ENCODE measurements at places on chromosomes 6 and 20.

DNA sequence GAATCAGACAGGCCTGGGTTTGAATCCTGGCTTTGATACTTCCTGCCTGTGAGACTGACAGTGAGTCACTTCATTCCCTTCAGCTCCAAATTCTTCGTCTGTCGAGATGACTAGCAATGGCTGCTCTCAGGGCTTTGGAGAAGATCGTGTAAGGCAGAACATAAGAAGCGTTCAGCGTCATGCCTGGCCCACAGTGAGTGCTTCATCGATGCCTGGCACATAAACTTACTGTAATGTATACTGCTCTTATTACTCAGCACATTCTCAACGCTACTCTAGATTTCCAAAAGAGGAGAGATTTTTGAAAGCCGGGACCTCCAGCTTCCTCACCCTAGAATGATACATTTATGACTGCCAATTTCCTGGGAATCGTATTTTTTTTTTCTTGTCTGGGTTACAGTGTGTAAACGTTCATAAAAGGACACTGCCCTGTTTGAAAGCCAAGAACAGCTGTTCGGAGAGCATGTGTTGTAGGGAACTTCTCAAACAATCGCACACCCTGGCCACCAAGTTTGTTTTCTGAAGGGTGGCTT lies 16.2 kb upstream of the BCAS1 start:
- no peak for DNase-seq

- no peak for DNase-seq
Observed at GRCh38 chr20:4047614-4048013, 32.3 kb upstream of the RNF24 start.

- no peak for DNase-seq
Observed at GRCh38 chr20:54848984-54849538, 373.7 kb downstream of the DOK5 start.

DNA sequence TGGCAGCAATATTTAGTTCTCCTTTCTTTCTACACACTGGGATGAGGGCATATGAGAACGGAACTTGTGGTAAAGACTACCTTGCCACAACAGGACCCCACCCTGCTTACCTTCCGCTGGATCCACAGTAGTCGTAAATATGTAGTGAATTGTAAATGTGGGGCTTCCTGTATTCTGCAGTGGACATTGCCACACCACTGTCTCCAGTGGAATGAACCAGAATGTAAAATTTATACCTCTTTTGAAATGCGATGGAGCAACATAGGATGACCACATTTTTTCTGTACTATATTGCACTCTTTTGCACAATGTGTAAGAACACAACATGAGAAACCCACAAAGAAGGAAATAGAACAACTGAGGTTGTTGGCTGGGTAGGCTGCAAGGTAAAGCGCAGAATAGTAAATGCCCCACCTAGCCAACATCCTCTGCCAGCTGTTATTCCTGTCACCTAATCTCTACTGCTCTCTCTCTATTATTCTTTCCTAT lies 16.1 kb upstream of the RIPOR2 start:
- no peak for DNase-seq

- no peak for DNase-seq
Observed at GRCh38 chr20:11305406-11305805, 612.3 kb upstream of the BTBD3 start.

DNA sequence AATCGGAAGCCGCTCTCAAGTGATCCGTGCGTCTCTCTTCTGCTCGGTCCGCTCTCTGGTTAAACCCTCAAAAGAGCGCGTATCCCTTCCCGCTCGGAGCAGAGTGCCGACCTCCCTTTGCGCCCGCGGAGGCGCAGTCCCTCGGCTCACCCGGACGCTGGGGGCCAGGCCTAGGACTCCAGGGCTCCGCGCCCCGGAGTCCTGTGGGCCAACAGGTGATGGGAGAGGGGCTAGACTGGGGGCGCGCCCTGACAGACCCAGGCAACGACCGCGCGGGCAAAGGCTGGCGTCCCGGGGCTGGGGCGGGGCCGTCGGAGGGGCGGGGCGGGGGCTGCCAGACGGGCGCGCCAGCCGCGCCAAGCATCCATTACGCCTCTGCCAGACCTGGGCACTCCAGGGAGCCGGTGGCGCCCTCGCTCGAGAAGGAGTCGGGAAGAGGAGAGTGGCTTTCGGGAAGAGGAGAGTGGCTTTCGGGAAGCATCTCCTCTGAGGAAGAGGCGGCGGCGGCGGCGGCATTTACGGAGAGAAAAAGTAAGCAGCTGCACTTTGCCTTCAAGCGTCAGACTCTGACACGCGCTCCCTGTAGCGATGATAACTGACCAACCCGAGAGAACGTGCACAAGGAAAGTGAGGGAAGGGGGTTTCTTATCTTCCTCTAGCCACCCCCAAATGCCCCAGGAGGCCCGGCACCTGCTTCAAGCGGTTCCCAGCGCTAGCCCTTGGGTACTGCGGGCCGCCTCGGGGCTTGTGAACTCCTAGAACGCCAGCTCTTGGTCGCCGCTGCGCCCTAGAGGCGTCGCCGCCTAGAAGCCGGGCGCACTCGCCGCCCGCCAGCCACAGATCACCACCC lies 2.6 kb downstream of the EPHA7 start:
- no peak for DNase-seq

- no peak for DNase-seq
Observed at GRCh38 chr20:10185741-10186558, 32.7 kb upstream of the SNAP25 start.

GRCh38 chr6:2166717-2167116 lies 78.7 kb downstream of the GMDS start:
- no peak for DNase-seq

- DNase-seq = no peak
Observed at GRCh38 chr20:2919518-2920245, 46.4 kb downstream of the PTPRA start.

DNA sequence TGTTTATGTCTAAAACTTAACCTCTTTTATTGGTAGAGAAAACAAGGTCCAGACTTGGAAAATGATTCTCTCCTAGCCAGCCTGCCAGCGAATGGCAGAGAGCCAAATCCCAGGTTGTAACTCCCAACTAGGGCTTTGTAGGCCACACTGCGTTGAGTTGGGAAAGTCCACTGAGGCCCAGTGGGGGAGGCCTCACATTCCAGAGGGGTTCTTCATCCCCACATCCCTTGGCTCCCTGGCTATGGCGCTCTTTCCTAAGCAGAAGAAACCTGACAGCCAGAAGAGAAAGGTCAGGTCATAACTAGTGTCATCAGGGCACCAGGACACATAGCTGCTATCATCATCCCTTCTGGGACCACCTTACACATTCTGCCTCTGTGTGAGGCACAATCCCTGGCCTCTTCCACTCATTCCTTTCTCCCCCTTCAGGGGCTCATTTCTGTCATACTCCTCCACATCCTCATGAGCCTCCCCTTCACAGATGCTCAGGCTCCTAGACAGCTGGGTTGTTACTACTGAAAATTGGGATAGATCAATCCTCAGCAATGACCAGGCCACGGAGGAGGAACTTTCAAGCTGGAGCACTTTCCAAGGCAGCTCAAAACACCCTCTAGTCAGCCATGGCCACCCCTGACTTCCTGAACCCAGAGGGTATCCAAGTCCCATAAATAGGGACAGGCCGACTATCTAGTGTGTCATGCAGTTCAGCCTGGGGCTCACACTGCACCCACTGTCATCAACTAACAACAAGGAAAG lies 48.6 kb downstream of the TCP11 start:
- no peak for DNase-seq

DNA sequence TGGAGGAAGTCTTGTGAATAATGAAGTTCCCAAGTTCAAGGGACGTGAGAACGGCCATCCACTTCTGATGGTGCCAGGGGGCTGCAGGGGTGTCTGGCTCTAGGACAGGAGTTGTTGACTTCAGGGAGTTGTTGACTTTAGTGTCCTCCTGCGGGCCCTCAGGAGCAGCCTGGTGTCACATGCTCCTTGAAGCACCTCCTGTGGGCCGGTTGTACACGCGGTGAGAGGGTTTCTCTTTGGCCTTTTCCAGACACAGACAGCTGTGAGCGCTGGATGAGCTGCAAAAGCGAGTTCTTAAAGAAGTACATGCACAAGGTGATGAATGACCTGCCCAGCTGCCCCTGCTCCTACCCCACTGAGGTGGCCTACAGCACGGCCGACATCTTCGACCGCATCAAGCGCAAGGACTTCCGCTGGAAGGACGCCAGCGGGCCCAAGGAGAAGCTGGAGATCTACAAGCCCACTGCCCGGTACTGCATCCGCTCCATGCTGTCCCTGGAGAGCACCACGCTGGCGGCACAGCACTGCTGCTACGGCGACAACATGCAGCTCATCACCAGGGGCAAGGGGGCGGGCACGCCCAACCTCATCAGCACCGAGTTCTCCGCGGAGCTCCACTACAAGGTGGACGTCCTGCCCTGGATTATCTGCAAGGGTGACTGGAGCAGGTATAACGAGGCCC lies 77.8 kb downstream of the ISM1 start:
- DNase-seq = no peak

GRCh38 chr6:168126566-168127383 lies 47.8 kb upstream of the FRMD1 start:
- no peak for DNase-seq

- DNase-seq = no peak
Observed at GRCh38 chr6:1631251-1631650, 21.5 kb downstream of the FOXC1 start.

DNA sequence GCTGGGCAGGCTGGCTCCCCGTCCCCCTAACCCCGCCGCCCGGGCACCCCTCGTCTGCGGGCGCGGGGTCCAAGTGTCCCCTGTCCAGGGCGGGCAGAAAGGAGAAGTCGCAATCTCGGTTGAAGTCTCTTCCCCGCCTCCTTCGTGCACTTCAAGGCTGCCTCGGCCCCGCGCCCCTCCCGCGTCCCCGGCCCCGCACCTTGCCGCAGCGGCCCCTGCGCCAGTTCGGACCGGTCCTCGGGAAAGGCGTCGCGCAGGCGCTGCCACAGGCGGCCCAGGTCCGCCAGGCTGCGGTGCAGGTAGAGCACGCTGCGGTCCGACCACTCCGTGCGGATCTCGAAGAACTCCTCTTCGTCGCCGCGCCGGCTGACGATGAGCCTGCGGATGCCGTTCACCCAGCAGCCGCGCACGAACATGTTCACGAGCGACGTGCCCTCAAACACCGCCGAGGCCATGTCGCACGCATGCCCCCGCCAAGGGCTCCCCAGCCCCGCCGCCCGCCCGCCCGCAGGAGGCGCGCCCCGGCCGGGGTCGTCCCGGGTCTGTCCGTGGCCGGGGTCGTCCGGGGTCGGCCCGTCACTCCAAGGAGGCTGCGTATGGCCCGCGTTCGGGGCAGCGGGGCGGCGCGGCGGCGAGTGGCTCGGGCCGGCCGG lies at the start of gene PXDC1:
Gene PXDC1, minus strand, starts transcription at position 637 of the 653 bp plus-strand sequence. Its CDS starts 182 bp downstream, at position 455.
- DNase-seq = no peak

DNA sequence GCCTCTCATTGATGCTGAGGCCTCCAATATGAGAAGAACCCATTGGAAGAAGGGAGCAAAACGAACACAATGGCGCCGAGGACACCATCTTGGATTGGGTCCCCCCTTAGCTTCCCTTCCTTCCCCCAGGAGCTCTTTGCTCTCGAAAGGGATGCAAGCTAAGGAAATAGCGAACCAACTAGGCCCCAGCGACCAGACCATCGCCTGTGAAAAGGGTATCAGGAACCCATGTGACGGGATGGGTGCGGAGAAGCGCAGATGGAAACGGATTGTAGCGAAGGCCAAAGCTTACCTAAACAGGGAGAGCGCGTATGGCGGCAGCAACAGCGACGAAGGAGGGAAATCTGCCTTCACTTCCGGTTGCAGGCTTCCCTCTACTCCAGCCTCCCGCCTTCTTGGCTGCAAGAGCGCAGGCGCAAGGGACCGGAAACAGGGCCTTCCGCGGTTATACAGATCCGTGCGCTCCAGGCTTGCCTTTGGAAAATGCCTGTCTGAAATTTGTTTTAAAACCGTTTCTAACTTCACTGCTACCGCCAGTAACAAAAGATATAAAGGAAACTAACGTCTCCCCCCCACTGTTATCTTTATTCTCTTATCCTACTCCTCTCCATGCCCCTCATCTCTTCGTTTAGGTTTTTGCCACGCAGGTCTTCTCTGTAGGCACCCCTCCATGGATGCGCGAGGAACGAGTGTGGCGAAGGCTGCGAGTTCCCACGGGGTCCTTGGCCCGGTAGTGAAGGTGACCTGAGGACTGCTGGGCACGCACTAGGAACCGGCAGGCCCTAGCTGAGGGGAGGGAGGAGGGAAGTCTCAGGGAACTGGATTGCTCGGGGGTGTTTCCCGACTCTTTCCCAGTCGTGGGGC lies at the start of gene DDX39B:
Gene DDX39B, minus strand, starts transcription at position 346 of the 864 bp plus-strand sequence. CDS start 1,471 bp downstream, outside the sequence.
- peak; percentile 85 for DNase-seq

DNA sequence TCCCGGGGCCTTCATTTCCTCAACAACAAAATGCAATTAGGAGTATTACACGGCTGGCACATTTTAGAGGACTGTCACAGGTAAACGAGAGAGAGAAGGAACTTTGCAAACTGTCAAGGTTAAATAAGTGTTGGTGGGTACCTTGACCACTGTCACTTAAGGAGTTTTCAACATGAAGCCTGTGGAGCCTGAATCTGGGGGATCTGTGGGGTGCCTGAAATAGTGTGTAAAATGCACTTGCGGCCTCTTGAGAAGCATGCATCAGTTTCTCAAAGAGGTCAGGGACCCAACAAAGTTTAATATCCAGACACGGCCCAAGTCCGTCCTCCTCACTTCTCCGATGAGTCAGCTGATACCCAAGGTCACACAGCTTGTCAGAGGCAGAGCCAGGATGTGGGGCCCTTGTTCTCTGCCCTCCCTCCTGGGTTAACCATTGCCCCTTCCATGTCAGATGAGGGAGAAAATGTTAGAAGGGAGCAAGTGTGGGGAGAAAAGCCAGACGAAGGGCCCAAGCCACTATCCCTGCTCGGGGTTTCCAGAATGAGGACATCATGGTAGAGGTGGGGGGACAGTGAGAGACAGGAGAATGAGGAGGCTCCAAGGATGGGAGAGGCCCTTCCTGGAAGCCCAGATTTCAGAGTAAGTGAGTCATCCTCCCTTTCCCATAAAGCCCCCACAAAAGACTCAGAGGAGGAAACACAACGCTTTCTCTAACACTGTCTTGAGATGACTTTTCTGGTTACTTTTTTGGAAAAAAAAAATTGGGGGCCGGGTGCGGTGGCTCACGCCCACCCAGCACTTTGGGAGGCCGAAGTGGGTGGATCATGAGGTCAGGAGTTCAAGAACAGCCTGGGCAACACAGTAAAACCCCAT lies 42.2 kb downstream of the C6orf132 start:
- DNase-seq = no peak

DNA sequence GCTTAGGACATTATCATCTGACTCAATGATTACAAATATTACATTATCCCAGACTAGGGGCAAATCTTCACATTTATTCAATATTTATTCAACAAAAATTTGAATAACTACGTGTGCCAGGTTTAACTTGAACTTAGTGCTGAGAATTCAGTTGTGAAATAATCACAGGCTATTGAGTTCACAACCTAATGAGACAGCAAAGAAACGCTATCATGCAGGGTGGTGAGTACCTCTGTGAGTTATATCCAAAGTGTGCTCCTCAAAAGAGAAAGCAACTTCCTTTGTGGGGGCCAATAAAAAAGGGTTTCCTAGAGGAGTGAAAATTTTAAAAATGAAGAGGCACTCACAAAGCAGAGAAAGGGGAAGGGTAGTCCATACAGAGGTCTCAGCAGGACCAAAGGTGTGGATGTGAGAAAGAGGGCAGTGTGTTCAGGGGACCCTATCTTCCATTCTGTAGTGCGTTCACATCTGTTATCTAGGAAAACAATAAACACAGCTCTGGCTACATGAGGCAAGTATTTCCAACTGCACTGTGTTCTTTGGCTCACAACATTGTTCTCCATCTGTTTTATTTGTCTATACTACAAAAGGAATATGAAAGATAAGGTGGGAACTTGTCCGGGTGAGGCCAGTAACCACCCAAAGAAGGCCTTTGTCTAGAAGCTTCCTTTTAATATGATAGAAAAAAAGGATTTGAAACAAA lies 155.4 kb upstream of the MARCKS start:
- no peak for DNase-seq

Data from activated CD4-positive, alpha-beta T cell treated with anti-CD3 and anti-CD28 coated beads for 24 hours (primary cell).